ENCODE measurements at places on chromosomes 7 and 10. TPM values are rescaled to one million over a fixed set of nuclear protein-coding genes. Genes with fewer than 3 reads are reported as not detected.

UROS gene
- polyA plus RNA-seq = 44.0 TPM

USP54 gene
- polyA plus RNA-seq = 22.2 TPM

CYP3A5 gene
- 0.67 TPM for polyA plus RNA-seq

ARL5B gene
- 26.3 TPM for polyA plus RNA-seq

KNDC1 gene
- polyA plus RNA-seq = 5.1 TPM

EDRF1 gene
- 27.4 TPM for polyA plus RNA-seq

ZP3 gene
- 1.6 TPM for polyA plus RNA-seq

LMOD2 gene
- polyA plus RNA-seq = 266 TPM

PITX3 gene
- 14.3 TPM for polyA plus RNA-seq

WNT8B gene
- 0.11 TPM for polyA plus RNA-seq

HTR5A gene
- not detected for polyA plus RNA-seq

C10orf62 gene
- not detected for polyA plus RNA-seq

FAM237B gene
- polyA plus RNA-seq = 0.05 TPM

RALA gene
- 56.5 TPM for polyA plus RNA-seq

NMT2 gene
- 14.8 TPM for polyA plus RNA-seq

ZPBP gene
- not detected for polyA plus RNA-seq

NYAP1 gene
- 1.7 TPM for polyA plus RNA-seq

TSPAN14 gene
- 50.4 TPM for polyA plus RNA-seq

C10orf143 gene
- 4.1 TPM for polyA plus RNA-seq

RAPGEF5 gene
- 23.5 TPM for polyA plus RNA-seq

CASTOR2 gene
- polyA plus RNA-seq = 8.3 TPM

SGMS1 gene
- 28.6 TPM for polyA plus RNA-seq

WNT2 gene
- polyA plus RNA-seq = 13.0 TPM

PAPOLB gene
- polyA plus RNA-seq = not detected

Measured in muscle of back (tissue), 13 donors.